NCI-H2107 (cell line): ENCODE measurements at places on chromosomes 7 and 10.

DNA sequence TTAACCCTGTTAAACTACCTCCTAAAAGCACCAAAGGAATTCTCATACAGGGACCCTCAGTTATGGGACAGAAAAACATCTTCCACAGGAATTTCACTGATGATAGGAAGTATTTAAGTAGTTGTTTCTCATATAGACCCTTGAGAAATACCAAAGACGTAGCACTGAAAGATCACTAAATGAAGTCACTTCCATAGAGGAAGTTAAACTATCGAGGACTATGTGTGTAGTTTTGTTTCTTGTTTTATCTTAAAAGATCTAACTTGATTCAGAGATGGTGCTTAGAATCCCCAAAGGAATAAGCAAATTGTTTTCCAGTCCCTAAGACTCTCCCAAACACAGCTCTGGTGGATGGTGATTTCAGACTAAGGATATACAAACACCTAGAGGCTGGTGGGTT lies 94.8 kb upstream of the AFAP1L2 start:
- no peak for DNase-seq

DNA sequence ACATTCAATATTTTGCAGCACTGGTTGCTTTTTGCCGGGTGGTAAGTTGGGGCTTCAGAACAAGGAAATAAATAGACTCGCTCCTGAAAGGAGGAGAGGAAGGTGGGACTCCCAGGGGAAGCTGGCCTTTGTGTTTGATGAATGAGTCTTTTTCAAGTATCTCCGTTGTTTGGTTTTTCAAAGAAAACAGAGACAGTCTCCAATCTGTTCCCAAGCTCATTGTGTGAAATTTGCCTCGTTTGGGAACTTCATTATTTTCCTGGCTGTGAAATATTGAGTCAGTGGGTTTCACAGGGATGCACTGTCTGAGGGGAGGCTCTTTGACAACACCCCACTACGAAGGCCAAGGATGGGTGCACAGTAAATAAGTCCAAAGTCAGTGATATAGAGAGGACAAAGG lies 38.7 kb upstream of the KIAA1217 start:
- no peak for DNase-seq

DNA sequence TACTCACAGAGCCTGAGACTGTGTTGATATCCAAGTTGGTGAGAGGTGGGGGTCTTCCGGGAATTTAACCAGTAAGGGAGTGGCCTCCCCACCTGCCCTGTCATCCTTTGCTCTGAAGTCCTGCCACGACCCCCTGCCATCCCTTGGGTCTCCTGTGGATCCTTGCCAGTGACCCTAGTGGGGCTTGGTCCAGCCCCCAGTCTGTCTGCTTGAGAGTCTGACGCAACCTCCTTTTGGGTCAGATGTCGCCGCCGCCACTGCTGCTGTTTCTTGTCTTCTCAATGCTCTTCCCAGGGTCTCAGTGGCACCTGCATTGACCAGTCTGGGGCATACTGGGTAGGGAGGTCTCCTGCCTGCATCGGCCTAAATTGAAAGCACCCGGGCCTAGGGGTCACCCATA lies 28.8 kb downstream of the PAX2 start:
- DNase-seq: no peak

GRCh38 chr10:111972109-111972508 lies 211.5 kb downstream of the GPAM start:
- no peak for DNase-seq

- DNase-seq: no peak
Measured at GRCh38 chr7:1654738-1655475, 15.2 kb upstream of the ELFN1 start.

GRCh38 chr10:49218480-49218879 lies 30.3 kb upstream of the TMEM273 start:
- no peak for DNase-seq

DNA sequence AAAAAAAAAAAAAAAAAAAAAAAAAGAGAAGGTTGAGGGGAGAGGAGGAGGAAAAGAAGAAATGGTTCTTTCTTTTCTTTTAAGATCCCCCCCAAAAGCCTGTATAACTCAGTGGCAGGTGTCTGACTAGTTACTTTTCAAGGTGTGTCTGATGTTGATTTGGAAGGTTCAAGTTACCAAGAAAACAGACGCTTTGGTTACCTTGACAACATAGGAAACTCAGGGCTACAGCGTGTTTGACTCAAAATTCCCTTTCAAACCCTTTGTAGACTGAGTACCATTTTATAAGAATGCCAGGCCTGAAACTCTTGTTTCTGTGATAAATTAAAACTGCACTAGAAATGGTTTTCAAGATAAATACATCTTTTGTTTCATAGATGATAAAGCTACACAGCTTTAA lies 286.8 kb downstream of the SKIDA1 start:
- DNase-seq: no peak

DNA sequence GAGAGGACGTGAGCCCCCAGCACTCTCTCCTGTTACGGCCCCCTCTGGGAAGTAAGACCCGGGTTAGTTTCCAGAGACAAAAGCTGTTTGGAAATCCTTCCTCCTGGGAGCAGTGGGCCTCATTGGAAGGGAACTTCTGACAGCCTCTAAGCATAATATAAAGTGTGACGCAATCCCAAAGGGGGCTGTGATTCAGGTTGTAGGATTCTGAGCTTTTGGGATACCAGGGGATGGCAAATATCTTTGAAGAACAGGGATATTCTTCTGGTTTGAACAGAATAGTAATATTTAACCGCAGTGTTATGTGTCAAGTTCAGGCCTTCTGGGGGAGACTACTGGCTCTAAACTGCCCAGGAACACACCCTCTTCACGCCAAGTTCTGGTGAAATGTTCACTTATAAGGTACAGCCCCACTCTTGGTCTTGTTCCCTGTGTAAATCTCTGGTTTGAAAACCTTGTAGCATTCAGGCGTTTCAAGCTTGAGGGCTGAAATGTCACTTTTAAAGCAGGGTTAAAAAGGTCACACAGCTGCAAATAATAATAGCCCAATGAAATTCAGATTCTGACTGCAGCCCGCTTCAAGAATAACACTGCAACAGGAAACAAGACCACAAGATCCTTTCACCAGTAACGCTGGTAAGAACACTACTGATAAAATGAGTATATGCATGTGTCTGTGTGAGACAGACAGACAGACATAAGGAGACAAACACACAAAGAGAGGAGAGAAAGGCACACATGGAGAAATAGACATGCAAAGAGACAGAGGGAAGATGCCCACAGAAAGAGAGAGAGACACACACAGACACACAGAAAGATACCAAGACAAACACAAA lies 69.0 kb downstream of the CREB5 start:
- DNase-seq: no peak

DNA sequence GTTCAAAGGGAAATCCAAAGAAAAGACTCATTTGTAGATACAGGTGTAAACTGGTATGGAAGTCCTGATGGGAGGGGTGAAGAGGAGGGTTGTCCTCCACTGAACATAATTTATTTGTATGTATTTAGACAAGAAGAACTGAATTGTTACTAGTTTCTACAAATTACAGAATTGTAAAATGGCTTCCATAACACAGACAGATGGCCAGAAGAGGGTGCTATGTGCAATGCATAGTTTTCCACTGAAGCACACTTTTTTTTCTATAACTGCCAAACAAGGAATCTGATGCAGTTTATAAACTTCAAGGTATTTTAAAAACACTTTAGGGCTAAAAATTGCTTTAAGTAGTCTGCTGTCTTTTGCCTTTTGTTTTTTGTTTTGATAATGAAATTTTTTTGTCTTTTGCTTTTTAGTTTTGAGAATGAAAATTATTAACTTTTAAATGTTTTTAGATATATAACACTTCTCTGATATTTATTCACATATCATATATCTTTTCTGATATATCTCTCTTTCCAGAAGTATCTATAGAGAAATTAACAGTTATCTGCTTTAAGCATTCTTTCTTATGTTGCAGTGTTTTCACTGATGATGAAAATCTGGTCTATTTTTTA lies 58.5 kb downstream of the PHYHIPL start:
- DNase-seq: no peak
